SW 1271 (cell line): ENCODE measurements at places on chromosomes 12 and 14.

GRCh38 chr12:82793751-82794281 lies 107.1 kb downstream of the TMTC2 start:
- no peak for DNase-seq

DNA sequence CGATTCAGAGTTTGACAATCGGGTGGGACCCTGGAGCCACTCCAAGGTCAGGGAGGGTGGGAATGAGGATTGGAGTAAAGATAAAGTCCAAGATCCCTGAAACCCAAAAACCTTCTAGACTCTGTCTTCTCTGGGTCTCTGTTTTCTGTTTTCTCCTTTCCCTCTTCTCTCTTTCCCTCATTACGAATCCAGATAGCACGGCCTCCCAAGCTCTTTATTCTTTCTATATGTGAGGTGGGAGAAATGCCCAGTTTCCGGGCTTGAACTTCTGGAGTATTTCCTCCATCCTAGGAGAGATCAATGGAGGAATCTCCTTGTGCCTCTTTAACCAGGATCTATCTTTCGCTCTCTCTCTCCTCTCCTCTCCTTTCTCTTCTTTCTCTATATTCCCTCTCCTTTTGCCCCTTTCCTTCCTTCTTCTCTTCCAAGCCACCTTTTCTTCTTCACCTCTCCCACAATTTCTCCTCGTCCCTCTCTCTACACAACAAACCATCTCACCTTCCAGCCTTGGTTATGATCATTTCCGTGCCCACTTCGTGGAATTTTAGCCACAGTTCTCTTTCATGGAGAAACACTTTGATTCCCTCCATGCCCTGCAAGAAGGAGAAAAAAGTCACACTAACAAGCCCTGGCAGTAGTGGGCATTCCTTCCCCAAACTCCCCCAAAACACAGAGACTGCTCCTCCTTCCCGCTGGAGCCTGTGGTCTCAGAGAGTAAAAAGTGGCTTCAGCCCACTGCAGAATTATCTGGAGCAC lies 4.4 kb downstream of the TBX5 start:
- no peak for DNase-seq

GRCh38 chr14:68345738-68346137 lies 447.1 kb downstream of the ZFP36L1 start:
- DNase-seq = no peak

DNA sequence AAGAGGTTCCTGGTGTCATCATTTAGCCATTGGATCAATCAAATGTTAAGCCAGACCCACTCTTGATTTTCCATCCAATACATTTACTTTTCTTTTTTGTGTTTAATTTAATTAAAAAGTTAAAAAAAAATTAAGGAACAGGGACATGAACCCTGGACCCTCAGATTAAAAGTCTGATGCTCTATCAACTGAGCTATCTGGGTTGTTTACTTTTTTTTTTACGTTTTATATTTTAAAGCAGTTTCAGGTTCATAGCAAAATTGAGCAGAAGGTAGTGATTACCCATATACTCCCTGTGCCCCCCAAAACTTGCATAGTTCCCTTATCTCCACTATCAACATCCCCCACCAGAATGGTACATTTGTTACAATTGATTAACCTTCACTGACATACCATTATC lies 3.0 kb upstream of the ACOT4 start:
- no peak for DNase-seq

DNA sequence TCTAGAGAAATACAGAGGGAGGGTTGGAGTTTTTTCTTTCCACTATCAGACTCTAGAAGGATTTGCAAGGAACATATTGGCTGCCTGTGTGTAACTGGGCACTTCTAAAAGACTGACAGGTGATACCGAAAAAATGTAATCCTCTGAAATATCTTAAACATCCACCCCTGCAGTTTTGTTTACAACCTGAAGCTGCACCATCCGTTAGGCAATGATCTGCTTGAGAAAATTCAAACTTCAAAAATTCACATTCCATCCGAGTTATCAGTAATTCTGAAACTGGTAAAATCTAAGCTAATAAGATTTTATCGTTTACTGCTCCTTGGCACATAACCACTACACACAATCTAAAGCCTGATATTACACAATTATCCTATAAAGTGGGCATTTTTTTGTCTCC lies 528.6 kb downstream of the FUT8 start:
- no peak for DNase-seq

DNA sequence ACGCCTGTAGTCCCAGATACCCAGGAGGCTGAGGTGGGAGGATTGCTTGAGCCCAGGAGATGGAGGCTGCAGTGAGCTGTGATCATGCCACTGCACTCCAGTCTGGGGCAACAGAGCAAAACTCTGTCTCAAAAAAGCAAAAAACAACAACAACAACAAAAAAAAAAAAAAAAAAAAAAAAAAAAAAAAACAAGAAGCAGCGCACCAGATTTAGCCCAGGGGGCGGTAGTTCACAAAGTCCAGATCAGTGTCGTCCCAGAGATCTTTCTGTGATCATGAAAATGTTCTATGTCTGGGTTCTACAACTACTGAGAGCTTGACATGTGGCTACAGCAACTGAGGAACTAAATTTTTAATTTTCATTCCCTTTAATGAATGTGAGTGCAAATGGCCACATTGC lies 27.4 kb downstream of the OAS2 start:
- DNase-seq = no peak

DNA sequence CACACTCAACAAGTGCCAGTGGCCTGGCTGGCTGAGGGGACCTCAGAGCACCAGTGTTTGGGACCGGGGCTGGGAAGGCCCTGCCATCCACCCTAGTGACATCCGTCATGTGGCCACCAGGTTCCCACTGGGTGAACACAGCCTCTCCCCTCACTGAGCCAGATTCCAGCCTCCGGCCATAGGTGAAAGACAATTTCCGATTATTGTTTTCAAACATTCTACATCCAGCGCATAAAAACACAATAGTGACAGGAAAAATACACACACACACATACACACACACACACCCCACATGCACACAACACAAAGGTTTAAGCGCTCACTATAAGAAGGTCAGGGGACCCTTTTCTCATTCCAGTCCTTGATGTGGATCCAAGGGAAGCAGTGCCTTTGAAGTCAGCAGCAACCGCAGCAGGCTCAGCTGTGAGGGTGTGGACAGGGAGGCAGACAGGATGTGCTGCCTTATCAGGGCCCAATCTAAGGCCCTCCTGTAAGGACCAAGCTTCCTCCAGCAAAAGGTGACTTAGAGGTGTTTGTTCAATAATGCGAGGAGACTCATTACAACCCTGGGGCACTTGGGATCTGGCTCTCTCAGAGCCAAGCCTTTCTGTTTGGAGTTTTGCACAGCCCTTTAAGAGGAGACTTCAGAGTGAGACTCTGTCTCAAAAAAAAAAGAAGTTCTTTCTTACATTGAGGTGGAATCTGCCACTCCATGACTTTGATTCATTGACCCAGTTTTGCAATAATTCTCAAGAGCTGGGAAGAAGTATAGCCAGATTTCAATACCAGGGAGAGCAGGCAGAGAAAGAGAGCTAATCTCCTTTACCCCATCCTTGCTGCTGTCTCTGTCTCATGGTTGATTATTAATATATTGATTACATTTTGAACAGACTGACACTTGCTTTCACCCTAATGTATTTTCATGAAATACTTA lies 227.8 kb downstream of the ZFP36L1 start:
- no peak for DNase-seq

GRCh38 chr12:90987101-90987500 lies 17.7 kb downstream of the EPYC start:
- no peak for DNase-seq

DNA sequence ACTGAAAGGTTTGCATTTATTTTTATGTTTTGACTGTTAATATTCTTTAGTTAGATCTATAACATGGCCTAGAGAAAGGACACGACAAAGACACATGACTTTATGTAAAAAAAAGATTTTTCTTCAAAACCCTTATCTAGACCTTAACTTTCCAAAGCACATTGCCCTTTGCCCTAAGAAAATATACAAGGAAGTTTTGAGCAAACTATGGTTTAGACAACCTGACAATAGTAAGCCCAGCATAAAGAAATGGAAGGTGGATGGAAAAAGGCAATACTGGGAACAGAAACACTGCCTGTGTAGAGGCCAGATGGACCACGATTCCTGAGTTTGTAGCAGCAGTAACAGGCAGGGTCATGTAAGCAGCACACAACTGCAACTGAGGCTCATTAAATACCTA lies 724.0 kb downstream of the GALC start:
- DNase-seq = no peak

GRCh38 chr12:62732861-62733427 lies 202.0 kb downstream of the PPM1H start:
- peak; percentile 65 for DNase-seq

DNA sequence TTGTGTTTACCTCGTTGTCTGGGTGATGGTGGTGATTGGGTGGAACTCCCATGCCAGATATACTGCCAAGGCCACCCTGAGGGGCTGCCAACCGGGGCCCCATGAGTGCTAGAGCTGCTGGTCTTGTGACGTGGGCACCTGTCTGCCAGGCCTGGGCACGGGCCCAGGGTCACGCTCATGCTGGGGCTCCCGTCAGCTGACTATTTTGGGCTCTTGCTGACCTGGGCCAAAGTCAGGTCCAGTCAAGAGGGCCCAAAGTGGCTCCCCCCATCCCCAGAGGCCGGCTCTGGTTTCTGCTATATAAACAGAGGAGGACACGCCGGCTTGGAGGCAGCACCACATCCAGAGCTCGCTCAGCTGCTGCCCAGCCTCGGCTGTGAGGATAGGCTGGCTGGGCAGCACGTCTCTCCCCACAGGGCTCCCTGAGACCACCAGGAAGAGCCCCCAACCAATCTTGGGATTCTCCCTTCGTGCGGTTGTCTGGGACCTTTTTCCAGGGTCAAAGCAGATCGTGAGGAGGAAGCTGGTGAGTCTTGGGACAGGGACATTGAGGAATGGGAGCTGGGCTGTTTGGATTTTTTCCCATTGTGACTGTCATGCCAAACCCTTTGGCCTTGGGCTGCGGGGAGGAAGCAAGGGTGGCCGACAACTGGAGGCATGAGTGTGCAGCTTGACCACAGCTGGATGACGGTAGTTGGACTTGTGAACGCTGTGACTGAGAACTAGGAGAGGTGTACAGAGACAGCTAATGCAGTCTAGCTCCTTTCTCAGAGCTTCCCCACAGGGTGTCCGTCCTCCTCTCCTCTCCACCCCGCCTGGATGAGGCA lies 7.6 kb upstream of the NR4A1 start:
- no peak for DNase-seq

DNA sequence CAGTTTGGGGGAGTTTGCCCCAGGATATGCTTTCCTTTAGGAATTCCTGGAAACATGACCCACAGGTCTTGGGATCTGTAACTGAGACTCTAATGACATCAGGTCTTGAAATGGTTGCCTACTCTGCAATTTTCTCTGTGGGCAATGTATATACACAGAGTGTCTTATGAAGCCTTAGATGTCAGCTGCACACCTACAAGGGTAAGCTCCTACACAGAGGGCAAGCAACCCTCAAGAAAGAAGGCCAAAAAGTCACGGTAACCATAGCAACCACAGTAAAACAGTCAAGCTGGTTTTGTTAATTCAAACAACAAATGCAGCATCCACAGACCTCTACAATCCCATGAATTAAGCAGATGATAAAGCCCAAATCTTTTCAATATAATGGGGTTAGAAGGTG lies 293.0 kb downstream of the SSPN start:
- no peak for DNase-seq

- DNase-seq = no peak
Observed at GRCh38 chr14:66009089-66009488, 477.1 kb upstream of the CCDC196 start.

DNA sequence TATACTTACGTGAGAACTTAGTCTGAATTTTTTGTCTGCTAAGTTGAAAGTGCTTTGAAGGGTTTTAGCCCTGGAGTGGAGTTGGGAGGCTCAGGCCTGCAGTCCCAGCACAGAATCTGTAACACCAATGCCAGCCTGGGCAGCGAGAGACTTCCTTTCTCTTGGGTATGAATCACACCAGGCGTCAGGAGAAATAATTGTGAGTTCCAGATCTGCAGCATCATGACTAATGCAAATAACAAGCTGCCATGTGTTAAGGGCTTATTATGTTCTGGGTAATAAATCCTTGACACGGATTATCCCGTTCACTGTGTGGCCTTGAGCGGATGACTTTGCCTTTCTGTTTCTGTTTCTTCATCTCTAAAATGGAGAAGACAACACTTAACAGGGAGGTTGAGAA lies 70.6 kb downstream of the B4GALNT3 start:
- no peak for DNase-seq

DNA sequence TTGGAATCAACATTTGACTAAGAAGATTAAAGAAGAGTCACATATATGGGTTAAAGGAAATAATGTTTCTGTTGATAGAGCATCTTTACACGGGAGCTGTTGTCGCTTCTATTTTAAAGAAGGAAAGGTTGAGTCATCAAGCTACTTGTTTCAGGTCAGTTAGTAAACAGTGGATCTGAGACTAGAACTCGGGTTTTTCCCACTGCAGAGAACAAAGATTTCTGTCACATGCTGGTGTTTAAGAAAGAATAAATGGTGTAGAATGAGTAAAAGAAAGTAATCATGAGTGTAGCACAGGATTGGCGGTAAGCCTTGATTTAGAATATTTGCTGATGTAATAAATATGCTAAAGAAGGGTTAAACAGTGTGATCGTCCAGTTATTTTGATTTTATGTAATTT lies 455.5 kb downstream of the AEBP2 start:
- DNase-seq = no peak

GRCh38 chr14:61033054-61033453 lies 52.0 kb downstream of the SLC38A6 start:
- DNase-seq = no peak

- no peak for DNase-seq
Observed at GRCh38 chr12:93621986-93622385, 49.5 kb downstream of the SOCS2 start.

- DNase-seq = no peak
Observed at GRCh38 chr14:98847521-98848468, 424.2 kb downstream of the BCL11B start.

DNA sequence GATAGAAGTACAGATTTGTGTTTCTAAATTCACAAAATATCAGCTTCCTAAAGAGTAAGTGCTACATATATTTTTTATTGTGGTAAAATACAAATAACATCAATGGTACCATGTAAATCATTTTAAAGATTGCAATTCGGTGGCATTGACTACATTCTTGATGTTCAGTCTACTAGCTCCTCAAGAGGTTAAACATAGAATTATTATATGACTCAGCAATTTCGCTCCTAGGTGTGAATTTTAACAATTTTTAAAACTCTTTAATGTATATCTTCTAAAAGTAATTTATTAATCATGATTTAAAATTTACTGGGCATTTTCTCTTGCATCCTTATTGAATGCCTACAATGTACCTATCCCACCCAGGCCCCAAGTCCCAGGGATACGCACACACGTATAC lies 29.8 kb upstream of the OAS1 start:
- DNase-seq = no peak

DNA sequence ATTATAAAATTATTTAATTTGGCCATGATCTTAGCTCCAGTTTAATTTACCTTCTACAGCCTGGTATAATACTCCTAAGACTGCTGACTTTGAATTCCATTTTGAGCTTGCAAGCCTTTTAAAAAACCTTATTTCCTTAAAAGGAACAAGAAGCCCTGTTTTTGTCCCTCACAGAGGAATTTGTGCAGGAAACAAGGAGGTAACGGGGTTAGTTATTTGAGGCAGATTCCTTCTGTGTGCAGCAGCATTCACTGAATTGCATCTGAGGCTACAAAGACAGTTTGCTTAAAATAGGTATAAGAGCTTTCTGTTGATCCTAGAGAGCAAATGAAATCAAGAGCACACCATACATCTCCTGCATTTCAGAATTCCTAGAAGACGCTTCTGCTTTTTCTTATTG lies 403.3 kb upstream of the PRICKLE1 start:
- DNase-seq = no peak
